ENCODE measurements at places on chromosomes 2 and 18.
A peak's percentile ranks its signal among the peaks of the same experiment; 100 is the strongest.

GRCh38 chr2:134011936-134012586 is 241.8 kb upstream of the MGAT5 start:
- no peak for DNase-seq

- no peak for DNase-seq
Measured at GRCh38 chr2:40480596-40480995, 28.7 kb upstream of the SLC8A1 start.

DNA sequence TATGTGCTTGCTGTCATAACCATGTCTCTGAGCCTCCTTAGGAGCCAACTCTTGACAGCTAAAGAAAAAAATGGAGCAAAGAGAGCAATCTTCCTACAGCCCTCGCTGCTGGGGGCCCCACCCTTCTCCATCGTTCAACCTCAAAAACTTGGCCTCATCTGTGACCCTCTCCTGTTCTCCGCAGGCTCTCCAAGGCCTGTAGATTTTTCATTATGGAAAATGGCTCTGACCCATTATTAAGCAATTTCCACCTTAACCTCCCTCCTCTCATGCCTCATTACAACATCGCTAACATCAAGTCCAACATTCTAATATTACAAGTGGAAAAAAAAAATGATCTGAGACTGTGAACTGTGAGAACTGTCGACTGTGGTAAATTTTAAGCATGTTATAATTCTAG is 98.7 kb downstream of the SLC8A1 start:
- DNase-seq, result no peak

DNA sequence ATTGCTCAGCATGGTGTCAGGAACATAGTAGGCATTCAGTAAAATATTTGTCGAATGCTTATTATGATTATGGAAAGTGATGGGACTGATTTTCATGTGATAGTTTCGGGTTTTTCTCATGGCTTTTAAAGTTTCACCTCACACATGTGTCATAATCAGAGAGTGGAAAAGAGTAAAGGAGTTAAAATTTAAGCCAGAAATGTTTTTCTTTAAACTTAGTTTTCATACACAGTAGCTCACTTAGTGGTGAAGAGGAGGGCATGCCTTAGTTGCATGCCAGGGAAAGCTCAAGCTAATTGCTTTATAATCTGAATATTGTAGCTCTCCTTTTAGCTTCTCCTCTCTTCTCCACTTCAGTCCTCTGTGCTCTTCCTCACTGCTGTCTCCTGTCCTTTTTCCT is 38.0 kb downstream of the EHBP1 start:
- no peak for DNase-seq

GRCh38 chr2:172931256-172931894 is 144.3 kb upstream of the MAP3K20 start:
- peak; percentile 80 for DNase-seq

DNA sequence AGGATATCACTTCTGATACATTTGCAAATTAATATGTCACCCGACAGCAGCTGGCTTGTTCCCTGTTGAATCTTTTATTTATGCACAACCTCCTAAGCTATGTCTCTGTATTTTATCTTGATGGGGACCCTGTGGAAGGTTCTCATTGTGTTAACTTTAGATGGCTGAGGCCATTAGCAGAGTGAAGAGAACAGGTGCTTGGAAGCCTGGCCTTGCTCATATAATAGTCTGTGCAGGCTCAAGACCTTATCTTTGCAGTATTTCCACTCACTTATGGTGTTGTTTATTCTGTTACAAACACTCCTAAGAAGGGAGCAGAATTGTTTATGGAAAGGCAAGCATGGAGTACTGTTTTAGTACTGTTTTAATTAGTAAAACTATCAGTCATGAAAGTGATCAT is 107.6 kb downstream of the SETBP1 start:
- no peak for DNase-seq

- no peak for DNase-seq
Measured at GRCh38 chr2:42756966-42757513, 6.9 kb downstream of the OXER1 start.

DNA sequence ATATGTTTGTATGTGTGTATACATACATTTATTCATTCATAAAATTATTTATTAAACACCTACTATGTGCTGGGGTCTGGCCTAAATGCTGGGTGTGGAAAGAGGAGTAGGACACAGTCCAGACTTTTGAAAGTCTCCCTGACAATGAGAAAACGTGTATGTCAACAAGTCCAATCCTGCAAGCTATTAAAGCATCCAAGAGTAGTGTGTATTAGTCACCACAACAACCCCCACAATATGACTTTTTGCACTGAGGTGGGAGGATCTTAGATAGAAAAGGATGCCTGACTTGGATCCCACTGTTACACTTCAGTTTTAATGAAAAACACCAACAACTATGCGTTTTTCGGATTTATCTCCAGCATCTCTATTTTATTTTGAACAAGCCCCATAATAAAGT is 446.4 kb downstream of the EPHA4 start:
- no peak for DNase-seq

DNA sequence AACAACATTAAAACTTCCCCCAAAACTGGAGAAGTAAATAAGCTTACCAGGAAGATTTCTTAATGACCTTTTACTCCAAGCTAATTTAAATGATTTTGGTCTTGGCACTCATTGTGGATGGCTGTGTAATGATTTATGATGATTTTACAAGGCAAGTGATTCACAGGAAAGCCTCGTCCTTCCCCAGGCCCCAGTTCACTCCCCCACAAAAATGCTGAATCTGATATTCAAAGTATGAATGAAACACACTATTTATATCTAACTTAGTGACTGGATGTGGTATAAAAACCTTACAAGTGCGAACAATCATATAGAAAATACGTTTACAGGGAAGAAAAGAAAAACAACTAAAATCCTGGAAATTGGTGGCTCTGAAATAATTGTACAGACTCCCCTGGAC is 49.8 kb downstream of the ZNF516 start:
- no peak for DNase-seq

GRCh38 chr2:42809819-42810120 is 17.4 kb upstream of the HAAO start:
- peak; percentile 77 for DNase-seq

DNA sequence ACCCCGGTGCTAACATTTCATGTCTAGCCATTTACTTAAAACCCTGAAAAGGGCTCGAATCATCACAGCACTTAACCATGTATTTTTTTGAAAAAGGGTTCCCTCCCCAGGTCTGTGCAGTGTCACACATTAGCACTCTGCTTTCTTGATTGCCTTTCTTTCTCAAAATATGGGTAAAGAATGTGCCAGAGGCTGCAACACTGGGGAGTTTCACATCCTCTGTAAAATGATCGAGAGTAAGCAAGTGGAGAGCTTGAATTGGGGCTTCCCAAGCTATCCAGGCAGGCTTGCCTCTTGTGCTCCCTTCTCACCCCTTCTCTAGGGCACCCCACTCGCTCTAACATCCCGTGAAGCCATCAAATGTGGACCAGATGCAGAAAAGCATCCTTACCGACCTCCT is 177.0 kb upstream of the CCDC68 start:
- no peak for DNase-seq

DNA sequence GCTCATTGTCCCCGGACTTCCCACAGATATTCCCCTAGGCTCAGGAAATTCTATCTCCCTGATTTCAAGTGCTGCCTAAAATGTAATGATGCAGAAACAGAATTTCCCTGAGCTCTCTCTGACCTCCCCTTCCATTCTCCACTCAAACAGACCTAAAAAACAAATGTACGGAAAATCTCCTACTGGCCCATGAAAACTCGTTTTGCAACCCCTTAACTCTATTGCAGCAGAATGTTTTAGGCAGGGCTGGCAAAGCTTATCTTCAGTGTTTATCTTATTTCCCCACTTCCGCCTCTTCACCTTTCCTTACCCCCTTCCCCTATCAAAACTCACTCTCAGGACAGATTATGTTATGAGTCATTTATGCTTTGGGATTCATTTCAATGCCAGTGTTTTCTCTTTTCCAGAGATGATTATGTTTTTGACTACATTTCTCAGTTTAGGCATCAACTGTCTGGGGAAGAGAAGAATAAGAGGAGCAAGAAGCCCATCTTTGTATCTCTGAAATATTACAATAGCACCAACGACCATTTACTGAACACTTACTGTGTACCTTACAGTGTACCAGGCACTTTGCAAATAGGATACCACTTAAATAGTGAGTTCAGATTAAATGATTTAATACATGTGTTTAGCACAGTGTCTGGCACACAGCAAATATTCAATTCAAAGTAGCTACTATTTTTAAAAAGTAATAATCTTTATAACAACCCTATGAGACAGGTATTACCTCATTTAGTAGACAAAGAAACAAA is 53.9 kb upstream of the STPG4 start:
- peak; percentile 36 for DNase-seq

GRCh38 chr2:165251366-165251765 is 12.2 kb downstream of the SCN2A start:
- DNase-seq, result no peak

DNA sequence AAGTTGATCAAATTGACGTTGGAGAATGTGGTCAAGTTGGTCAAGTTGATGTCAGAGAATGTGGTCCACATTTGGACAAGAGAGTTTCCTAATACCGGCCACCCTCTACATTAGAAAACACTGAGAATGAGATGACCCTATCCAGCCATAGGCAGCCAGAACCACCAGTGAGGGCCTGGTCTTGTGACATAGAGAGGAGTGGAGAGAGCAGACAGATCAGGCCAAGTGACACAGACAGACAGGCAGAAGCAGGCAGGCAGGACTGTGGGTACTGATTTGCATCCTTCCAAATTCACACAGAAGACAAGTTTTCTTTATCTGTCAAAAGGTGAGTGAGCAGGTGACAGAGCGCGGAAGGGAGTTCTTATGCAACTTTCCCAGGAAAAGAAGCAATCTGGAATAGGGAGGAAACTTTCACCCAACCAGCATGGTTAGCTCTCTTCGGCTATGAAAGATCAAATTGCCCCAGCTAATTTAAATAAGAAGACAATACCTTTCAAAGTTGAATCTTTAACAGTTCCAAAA is 109.1 kb upstream of the PID1 start:
- no peak for DNase-seq

- no peak for DNase-seq
Measured at GRCh38 chr2:63792530-63792929, 49.2 kb upstream of the UGP2 start.

GRCh38 chr2:26988058-26988860 is 17.8 kb downstream of the MAPRE3 start:
- DNase-seq, result no peak

Data from NCI-H460 (cell line).